ENCODE measurements at places on chromosomes 16 and 17.

DNA sequence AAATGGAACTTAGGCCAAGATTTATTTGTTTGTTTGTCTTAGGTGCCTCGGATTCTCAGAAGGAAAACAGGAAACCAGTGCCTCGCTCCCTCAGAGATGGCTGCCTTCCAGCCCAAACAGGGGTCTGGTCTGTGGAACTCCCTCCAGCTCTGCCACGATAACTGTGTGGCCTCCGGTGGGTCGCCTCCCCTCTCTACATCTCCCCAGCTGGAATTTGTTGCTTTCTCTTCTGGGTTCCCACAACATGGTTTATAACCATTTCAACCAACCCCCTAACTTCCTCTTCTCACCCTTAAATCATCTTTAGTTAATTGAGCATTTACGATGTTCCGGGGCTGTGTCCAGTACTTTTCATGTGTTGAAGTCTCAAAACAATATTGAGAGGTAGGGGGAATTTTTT, 30.9 kb upstream of the PLLP start:
- DNase-seq, result no peak

GRCh38 chr16:82882982-82883835, 256.4 kb downstream of the CDH13 start:
- DNase-seq, result no peak

GRCh38 chr16:29809850-29810698, 1.9 kb upstream of the PRRT2 start:
- no peak for DNase-seq

DNA sequence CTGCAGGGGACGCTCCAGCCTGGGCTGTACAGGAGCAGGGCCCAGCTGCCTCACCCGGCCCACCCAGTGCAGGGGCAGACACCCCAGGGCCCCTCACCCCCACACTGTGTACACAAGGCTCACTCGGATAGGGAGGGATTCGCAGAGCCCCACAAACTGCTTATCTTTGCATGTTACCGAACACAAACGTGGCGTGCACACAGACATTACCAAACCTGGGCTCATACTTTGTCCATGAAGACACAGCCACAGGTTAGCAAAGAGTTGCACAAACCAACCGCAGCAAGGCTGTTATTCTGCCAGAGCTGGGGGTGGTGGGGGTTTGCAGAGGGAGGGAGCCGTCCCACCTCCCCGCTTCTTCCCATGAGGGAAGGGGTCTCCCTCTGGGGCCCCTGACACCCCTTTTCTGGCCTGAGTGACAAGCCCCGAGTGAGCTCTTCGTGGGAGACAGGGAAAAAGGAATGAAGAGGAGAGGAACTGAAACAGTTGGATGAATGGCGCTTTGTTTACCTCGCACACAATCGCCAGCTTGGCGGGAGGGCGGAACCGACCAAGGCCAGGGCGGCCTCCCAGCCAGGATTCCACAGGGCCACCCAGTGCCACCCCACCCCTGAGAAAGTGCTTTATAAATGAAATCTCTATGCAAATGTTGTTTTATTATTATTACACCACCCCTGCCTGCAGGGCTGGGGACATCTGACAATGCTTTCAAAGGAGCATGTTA, 434 bp upstream of the CPSF4L start:
- no peak for DNase-seq

DNA sequence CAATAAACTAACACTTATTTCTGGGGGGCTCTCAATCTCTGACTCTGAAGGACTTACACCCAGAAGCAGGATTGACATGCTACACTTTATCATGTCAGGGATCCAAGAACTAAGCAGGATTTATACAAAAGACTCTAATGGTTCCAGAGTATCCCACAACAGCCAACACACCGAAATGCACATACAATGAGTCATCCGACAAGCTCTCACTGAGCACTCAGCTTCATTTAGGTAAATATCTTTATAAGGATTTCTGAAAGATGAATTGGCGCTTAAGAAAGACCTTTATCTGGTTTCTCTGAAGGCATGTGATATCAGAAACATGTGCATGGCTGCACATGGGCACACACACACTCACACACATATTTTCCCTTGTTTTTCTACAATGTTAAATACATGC, 77.2 kb downstream of the TOX3 start:
- no peak for DNase-seq

GRCh38 chr17:63533433-63534077, 10.4 kb downstream of the KCNH6 start:
- DNase-seq, result no peak

DNA sequence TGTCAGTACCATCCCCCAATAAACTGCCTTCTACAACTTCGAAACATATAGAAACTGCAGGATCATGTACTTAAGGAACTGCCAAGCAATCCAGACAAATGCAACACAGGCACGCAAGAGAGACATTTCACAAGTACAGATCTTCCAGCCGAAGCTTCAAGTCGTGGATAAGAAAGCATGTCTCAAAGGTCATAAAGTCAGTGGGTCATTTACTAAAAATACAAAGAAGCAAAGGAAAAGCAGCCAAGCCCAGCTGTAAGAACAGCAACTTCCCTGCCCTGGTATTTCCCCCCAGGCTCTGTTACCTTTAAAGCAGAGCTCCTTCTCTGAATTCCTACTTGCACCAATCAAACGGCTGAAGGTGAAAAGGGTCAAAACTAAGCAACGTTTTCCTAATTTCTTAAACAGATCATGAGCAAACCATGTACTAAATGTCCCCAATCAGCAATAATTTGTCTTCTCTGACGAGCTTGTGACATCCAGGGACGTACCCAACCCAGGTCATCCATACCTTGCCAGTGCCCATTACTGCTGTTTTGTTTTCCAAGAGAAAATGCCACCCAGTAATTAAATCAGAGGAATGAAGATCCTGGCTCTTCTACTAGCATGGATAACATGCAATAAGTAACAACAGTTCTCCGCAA, 1.7 kb downstream of the AKTIP start:
- DNase-seq, result no peak

- no peak for DNase-seq
Measured at GRCh38 chr16:764848-765487, 4.4 kb downstream of the MSLN start.

DNA sequence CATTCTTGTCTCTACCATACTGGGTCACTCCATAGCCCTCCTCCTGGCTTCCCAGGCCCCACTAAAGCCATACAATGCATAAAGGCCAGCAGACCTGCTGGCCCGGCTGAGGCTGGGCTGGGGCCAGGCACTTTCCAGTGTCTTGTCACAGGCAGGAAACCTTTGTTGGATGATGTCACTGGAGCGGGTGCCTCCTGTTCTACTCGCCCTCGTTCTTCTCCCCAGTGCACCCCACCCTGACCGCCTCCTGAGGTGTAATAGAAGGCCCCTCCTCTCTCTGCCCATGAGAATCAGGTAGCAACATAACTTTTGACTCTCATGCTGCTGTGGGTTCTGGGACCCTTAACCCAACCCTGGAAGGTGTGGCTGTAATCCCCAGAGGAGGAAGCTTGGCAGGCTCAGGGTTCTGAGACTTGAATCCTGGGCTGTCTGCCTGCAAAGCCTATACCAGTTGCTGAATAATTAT, 54.2 kb upstream of the IL34 start:
- no peak for DNase-seq

DNA sequence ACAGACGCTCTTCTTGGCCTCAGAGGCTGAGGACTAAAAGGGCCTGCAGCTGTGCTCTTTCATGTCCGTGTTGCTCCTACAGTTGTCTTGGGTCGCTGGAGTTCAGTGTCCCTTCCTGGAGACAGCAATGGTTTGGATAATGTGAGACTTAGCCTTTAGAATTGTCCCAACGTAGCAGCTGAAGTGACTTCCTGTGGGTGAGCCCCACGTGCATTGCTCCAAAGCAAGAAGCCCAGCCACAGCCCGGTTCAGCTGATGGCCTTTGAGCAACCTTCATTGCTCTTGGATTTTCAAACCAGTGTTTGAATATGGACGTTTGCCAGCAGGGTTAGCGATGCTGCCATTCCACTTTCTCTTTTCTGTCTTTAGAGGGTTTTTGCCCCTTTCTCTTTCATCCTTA, 19.7 kb downstream of the TMEM11 start:
- DNase-seq, result no peak

DNA sequence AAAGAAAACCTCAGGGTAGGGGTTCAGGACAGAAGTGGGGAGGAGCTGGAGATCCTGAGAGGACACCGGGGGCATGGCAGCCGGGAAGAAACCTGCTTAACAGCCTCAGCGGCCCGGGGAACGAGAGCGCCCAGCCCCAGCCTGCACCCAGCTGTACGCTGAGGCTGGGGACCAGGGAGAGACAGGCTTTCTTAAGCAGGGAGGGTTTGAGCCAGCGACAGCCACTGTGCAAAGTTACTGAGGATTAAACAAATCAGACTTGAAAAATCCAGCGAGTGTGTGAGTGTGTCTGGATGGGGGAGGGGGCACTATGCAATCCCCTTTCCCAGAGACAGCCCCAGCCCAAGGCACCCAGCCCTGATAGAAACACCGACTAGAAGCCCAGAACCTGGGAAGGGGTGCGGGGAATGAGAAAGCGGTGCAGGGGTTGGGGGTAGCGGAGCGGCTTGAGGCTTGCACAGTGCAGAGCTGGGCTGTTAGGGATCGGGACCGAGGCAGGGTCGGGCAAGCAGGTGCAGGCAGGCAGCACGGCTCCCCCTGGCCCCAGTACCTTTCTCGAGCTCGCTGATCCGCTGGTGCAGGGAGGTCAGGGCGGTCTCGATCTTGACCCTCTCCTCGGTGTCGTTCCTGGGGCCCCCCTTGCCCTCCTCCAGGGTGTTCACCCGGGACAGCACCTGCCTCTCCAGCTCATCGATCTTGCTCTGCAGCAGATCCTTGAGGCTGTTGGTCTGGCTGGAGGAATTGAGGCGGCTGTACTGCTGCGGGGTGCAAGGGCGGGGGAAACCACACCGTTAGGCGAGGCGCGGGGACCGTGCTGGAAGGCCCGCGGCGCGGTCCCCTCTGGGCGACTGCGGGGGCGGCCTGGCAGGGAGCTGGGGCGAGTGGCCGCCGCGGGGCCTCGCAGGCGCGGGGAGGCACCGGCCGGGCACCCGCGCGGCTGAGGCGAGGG, 1.2 kb downstream of the NPTX1 start:
- DNase-seq, result no peak

DNA sequence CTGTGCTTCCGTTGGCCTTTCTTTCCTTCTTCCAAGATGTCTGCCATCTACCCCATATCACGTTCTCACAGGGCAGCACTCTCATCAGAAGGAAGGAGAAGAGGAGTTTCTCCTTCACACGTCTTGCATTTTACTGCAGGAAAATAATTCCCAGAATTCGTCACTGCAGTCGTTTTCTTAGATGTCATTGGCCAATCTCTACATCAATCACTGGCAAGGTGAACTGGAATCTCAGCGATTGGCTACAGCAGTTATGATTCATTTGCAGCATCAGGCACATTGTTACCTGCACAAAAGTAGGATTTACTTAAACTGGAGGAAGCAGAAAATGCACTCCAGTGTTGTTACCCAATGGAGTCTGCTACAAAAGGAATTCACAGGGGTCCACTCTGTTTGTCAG, 277.2 kb upstream of the RBFOX1 start:
- no peak for DNase-seq

GRCh38 chr17:27596096-27596495, 34.9 kb upstream of the LGALS9 start:
- no peak for DNase-seq

All from suppressor macrophage (primary cell).